ENCODE measurements at places on chromosomes 12 and 14.

DNA sequence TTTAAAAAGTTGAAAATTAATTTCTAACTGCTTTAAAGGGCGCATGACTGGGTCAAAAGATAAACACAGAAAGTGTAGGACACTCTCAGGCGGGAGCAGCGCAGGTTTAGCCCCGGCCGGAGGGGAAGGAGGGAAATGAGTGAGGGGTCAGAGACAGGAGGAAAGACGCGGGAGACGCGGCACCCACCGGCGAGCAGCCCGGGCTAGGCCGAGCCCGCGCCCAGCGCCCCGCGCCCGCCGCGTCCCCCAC lies 591 bp downstream of the GXYLT1 start:
- no peak for DNase-seq

- no peak for DNase-seq
These were observed 22.5 kb downstream of the MAP3K12 start for GRCh38 chr12:53476769-53477209.

DNA sequence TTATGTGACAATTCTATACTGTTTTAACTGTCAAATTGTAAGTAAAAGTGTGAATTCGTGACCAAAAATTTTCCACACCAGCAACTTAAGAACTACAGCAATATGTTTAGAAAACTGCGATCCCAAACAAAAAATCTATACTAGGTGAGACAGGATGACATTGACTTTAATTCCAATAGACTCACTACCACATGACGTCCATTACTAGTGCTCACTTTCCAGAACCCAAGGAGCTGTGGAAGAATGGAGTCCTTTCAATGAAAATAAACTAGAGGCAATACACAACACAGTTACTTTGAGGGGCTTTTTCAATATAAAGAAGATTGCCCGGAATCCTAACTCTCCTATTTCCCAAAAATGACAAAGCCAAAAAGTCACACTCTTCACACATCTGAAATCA lies 1.4 kb downstream of the EPS8 start:
- no peak for DNase-seq

GRCh38 chr12:95802482-95803270 lies 12.1 kb upstream of the NTN4 start:
- no peak for DNase-seq

- no peak for DNase-seq
These were observed 36.0 kb downstream of the GPHN start for GRCh38 chr14:66543996-66544395.

- DNase-seq: no peak
These were observed 59.4 kb downstream of the PITPNM2 start for GRCh38 chr12:123091230-123092150.

DNA sequence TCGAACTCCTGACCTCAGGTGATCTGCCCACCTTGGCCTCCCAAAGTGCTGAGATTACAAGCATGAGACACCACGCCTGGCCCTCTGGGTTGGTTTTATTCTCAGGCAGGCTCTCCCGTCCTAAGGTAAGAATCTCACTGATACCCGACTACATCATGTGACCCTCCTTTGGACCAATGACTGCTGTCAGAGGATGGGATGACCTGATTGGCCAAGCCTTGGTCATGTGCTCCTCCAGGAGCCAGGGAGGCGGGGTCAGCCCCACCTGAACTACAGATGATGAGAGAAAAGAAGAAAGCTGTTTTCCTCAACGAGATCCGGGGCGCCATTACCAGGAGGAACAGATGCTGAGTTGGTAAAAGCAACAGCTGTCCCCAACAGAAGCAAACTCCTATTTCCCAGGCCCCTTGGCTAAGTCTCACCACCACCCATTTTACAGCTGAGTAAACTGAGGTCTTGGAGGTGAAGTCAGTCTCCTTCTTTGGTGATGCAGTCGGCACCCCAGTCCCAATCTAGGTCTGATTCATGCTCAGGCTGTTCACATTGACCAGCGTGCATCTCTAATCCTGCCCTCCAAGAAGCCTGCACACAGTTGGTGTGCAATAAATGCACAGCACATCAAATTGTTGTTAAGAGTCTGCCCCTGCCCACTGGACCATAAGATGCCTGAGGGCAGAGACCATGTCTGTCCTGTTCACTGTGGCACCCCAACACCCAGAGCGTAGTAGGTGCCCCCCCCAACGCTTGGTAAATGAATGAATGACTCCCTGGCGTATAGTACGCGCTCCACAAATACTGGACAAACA lies 118.8 kb downstream of the SCARB1 start:
- no peak for DNase-seq

- DNase-seq: no peak
These were observed 5.8 kb upstream of the PHLDA1 start for GRCh38 chr12:76037130-76038103.

DNA sequence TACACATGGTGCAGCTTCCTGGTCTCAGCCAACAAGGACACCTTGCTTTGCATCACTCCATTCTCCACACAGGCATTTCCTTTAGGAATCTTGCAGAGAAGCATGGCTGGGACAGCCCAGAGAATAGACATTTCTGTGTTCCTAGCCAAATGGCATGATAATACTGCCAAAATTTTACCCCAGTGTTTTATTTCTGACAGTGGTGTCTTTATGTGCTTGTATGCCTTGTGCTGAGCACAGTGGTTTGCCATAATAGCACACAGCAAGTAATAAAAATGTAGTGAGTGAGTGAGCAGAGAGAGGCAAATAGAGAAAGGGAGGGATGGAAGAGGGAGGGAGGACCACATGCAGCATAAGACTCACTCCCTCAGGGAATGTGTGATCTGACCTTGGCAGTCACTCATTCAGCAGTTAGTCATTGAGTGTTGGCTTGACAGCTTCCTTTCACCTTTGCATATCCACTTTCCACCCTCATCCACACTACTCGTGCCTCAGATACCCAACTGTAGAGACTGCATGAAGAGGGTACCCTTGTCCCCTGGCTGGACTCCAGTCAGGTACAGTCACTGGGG lies 212.8 kb upstream of the CCDC196 start:
- DNase-seq: no peak

- no peak for DNase-seq
These were observed 3.4 kb upstream of the NXPH4 start for GRCh38 chr12:57213058-57213715.

DNA sequence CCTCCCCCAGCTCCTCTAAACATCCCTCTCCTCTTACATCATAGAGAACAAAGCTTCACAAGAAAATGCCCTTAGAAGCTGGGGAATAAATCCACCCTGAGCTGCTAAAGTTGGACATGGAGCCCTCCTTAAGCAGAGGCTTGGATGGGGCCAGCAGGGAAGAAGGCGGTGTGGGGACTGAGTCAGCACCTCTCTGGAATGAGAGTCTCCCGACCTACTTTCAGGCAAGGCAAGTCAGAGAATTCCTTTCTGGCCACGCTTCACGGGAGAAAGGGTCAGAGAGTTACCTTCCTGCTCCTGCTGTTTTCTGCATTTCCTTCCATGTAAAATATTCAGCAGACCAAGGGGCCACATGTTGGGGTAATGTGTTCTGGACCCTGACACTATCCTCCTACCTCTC lies 113.3 kb upstream of the PRB2 start:
- DNase-seq: no peak

DNA sequence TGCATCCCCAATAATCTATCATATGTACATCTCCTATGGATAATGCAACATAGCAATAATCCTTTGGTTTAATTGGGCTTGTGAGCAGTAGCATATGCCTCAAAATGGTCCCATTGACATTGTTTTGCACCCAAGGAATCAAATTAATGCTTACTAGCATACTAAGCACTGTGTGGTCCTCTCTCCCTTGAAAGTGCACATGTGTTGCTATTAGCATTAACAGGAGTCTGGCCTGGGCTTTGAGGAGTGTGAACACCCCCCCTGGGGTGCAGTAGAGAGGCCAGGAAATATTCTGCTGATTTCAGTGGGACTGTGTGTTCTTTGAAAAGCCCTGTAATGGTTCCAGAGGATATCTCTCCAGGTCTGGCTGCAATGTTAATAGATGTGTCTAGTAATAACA lies 1148.4 kb downstream of the VRK1 start:
- DNase-seq: no peak

GRCh38 chr14:87992718-87993628 lies at the start of gene GALC:
GALC (minus strand) TSS chr14:87993182; CDS start chr14:87993164, 18 bp downstream.
- DNase-seq: peak; percentile 64

- no peak for DNase-seq
These were observed 8.6 kb upstream of the SLC41A2 start for GRCh38 chr12:104966677-104967076.

DNA sequence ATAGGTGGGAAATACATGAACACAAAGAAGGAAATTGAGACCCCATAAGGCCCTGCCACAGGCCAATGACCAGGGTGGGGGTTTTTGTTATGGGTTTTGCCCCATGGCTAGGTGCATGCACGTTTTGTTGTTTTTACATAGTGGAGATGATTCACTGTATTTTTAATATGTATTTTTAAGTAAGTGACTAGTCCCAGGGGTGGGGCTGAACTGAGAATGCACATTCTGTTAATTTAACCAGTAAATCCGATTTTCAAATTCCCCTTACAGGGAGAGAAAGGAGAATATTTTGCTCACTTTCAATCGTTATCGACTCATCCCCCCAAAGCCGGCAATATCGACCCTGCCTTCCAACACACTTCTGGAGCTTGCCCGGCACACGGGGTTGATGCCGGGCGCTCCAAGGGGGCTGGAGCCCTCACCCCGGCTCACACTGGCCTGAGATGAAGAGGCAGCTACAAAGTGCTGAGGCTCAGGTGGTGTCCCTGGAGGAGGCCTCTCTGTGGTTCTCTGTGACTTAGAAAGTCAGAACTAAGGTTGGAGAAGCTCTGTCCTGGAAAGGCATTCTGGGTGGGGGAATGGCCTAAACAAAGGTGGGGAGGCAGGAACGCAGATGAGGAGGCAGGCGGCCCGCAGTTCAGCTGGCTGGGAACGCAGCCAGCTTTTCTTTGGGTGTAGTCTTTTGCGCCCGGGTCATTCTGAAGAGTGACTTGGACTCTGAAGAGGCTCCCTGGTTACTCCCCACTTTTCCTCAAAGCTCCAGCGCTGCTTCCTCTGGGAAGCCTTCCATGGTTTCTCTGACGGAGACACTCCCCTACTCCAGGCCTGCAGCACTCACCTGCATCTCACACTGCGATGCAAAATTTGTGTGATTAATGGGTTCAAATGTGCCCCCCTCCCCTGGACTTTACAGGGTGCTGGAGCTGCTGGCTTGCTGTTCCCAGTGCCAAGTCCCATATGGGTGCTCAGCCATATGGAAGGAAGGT lies 50.7 kb upstream of the DLK1 start:
- DNase-seq: no peak

DNA sequence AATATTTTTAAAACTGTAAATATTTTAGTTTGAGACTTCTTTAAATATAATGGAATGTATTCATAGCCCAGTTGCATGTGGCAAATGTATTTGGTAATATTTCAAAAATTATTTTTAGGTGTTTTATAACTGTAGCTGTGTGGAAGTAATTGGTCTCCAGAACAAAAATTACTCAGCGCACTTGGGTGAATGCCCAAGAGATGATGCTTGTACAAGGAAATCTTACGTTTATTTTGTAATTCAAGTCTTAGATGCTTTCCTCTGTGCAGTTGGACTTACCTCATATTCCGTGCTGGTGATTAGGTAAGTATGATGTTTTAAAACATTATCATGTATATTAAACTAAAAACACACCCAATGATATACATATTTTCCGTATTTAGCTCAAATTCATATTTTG lies 76.7 kb upstream of the SLCO1B1 start:
- DNase-seq: no peak

- no peak for DNase-seq
These were observed 153.8 kb downstream of the SLC35F4 start for GRCh38 chr14:57712102-57712501.

- DNase-seq: no peak
These were observed 596.9 kb downstream of the TRHDE start for GRCh38 chr12:72869024-72869423.

GRCh38 chr14:69683971-69684370 lies 72.6 kb downstream of the SUSD6 start:
- no peak for DNase-seq

GRCh38 chr14:67636361-67636919 lies 16.7 kb downstream of the ARG2 start:
- DNase-seq: no peak

DNA sequence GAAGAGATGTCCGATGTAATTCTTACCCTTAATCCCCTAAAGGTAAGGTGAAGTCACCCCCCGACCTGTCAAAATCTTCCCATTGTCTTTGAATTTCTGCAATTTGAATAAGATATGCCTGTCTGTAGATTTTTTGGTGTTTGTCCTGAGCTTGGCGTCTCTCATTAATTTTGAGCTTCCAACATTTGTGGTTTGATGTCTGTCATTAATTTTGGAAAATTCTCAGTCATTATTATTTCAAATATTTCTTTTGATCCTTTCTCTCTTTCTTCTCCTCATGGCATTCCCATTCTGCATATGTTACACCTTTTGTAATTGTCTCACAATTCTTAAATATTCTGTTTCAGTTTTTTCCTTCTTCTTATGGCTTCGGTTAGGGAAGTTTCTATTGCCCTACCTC lies 60.1 kb downstream of the EPS8 start:
- DNase-seq: no peak

DNA sequence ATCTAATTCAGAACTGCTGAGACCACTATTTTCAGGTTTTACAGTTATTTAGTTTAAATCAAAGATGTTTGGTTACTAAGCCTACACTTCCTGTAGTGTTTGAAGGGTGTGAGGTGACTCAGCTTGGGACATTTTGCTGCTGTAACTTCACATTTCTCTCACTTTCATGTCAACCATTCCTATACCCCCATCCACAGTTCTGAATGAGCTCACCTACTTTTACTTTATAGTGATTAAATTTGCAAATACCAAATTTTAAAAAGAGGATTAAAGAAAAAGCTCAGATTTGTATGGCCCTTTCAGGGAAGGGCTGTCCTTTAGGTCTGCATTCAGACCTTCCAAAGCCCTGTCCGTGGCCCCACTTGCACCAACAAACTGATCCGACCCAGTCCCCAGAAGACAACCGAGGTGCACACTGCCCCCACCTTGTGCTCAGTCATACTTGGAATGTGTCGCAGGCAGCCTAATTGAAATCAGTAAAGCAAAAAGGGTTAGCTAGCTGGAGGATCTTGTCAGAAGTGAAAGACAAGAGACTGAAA lies 174.4 kb downstream of the MON2 start:
- no peak for DNase-seq

DNA sequence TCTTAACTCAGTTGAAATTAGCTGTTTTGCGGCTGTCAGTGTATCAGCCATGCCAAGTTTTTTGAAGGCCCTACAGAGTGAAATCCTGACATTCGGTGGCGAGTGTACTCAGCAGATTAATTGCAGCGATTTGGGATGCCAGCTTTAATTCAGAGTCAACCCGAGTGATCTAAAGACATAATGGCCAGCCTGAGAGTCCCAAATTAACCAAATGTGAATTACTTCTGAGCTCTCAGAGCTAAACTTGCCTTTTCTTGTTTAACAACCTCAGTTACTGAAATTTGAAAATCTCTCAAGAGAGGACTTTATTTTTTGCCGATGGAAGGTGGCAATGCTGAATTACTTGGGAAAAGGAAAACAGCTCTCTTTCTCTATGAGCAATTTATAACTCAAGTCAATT lies 148.5 kb downstream of the GLT1D1 start:
- DNase-seq: no peak

- peak; percentile 91 for DNase-seq
These were observed 103.4 kb upstream of the MAP1LC3B2 start for GRCh38 chr12:116455540-116456329.

GRCh38 chr12:112711507-112711906 lies 80.0 kb upstream of the RPH3A start:
- no peak for DNase-seq

GRCh38 chr14:53126731-53127130 lies 26.4 kb downstream of the DDHD1 start:
- DNase-seq: no peak

GRCh38 chr14:38339696-38340095 lies 83.8 kb upstream of the CLEC14A start:
- DNase-seq: no peak

GRCh38 chr14:98175436-98175835 lies 1096.6 kb downstream of the BCL11B start:
- no peak for DNase-seq

Data from right renal cortex interstitium (tissue), 3 donors.